ENCODE measurements at places on chromosomes 2 and 18.

GRCh38 chr2:13030606-13031005, 313.9 kb downstream of the TRIB2 start:
- DNase-seq, result no peak

- DNase-seq, result no peak
Observed at GRCh38 chr2:227782804-227783203, 30.8 kb upstream of the CCL20 start.

- no peak for DNase-seq
Observed at GRCh38 chr2:32901313-32901712, 45.4 kb upstream of the LTBP1 start.

DNA sequence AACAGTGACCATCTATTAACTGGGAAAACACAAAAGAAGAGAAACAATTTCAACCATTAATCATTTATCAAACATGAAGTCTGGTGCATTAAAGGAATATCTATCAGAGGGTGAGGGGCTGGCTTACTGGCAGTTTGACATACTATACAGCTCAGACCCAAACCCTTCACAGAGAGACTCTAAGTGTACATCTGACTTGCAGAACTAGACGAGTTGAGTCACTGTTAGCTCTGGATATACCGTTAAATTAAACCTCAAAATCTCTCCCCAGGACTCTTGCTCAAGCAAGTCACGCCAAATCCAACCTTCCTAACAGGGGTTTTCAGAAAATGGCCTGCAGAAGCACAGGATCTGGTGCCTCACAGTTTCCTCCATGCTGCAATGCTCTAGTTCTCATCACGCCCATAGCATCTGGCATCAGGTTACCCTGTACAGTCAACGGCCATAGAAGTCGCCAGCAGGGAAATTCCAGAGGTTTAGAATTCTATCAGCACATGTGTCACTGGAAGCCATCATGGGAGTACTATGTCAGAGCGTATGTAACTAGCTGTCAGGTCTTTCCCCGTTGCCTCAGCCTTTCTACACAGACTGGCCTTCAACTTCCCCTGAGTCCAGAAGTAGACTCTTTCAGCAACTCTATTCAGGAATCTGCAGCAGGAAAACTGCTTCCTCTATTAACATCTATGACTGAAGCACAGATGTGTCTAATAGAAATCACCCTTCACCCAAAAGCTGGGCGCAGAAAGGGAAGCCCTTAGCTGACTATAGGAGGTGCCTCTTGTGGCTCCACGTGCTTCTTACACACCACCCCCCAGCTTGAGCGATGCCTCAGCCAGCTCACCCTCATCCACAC, 9.3 kb downstream of the TGOLN2 start:
- no peak for DNase-seq

DNA sequence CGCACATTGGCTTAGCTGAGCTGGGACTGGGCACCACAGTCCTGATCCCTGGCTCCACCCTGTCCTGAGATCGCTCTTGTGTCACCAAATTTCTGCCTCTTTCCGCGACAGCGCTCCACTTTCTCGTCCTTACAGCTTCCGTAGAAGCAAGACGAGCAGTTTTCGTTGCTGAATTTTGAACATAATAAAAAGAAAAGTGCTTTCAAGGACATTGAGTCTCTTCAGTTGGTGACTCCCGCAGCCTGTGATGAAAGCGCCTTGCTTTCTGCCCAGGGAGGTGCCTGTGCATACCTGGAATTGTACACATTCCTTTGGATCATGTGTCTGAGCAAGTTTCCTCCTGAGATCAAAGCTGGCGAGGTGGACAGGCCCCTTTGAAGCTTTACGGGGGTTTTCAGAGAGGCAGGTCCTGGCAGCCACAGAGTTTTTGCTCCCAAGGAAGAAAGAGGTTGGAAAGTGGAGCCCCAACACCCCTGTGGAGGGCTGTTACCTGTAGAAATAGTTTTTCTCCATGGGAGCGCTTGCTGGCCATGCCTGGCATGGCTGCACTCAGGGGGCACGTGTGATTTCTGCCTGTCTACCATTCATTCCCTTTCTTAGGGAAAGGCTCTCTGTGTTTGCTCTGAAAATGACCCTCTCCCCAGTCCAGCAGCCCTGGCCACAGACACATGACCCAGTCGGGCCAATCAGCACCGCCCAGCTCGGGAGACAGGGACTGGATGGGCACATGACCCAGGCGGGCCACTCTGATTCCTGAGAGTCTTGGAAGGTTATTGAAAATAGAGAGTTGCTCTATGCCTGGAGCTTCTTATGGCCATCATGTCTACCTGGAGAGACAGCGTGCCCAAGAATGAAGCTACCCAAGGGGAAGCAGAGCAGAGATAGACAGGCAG, 115.6 kb upstream of the OTOS start:
- no peak for DNase-seq

- DNase-seq, result peak; percentile 18
Observed at GRCh38 chr2:143176606-143177005, 47.4 kb downstream of the ARHGAP15 start.

DNA sequence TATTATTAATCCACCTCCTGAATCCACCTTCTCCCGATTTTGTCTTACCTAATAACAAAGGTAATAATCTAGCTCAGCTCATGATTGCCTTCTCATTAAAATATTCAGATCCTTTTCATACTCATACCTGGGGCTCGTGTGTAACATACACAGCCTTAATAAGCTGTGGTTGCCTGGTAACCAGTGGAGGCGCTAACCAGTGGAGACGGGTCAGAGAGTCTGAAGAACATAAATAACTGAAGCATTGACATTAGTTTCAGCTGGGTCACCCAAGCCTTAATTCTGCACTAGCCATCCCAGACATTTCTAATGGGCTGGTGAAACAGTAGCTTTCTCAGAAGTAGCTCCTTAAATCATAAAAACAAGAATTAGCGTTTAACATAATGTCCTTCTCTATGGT, 14.8 kb upstream of the DTNA start:
- no peak for DNase-seq

DNA sequence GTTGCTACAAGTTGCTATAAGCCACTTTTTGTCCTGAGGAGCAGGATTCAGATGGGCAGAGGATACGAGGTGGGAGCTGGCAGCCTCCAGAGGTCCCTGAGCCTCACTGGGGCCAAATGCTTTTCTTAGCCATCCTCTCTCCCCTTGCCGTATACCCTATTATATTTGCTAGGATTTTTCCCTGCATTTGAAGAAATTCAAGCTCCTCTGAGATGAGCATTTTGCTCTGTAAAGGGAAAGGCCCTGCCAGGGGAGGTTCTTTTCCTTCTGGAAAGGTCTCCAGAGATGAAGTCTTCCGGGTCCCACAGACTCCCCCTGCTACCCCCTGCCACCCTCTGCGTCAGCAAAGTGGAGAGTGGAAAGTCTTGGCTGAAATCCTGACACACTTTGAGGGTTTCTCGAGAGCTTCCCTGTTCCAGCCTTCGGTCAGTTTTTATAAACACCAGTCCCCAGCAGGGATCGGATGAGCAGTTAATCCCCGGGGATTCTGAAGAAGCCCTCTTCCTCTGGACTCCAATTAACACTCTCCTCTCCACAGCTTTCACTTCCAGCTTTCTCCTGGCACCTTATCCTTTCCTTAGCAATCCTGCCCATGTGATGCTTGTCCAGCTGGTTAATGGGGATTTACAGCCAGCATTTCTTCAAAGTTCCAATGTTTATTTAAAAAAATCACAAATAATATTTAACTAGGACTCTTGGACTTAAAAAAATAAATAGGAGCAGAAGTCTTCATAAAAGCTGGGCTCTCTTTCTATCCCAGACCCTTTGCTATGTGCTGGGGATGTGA, 13.1 kb downstream of the CYRIA start:
- no peak for DNase-seq

DNA sequence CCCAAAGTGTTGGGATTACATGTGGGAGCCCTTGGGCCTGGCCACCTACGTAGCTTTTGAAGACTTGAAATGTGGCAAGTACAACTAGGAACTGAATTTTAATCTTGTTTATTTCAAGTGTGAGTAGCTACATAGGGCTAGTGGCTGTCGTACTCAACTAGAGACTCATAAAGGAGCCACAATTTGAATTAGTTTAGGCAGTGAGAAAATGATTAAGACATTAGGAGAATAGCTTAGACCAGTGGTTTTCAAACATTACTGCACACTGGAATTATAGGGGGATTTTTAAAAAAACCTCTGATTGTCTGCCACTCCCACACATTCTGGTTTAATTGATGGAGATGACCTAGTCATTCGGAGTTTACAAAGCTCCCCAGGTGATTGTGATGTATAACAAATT, 127.1 kb downstream of the FMNL2 start:
- DNase-seq, result no peak

DNA sequence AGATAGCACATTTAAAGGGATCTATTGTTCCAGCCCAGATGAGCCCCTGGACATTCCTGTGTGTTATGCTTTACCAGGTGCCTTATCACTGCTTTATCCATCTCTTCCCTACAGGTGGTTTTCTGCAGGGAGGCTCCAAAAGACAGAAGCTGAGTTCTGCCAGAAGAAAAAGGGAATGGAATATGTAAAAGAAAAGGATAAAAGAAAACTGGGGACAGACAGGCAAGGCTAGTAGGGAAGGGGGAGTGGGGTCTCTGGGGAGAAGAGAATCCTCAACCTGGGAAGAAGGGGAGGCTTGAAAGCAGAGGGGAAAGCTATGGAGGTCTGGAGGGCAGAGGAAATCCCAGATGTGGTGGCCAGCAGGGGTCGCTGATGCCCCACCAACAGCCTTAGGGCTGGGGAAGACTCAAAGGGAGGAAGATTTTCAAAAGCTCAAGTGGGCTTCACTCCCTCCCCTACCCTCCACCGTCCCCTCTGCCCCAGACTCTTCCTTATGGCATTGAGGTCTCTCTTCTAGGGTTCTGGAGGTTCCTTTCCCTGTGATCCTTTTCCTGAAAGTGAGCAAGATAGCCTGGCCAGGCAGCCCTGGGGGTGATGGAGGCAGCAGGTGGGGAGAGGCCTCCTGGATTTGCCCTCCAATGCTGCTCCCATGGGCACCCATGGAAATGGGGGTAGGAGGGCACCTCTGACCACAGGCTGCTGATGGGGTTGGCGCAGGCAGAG, 178.1 kb upstream of the PKDCC start:
- DNase-seq, result peak; percentile 75

DNA sequence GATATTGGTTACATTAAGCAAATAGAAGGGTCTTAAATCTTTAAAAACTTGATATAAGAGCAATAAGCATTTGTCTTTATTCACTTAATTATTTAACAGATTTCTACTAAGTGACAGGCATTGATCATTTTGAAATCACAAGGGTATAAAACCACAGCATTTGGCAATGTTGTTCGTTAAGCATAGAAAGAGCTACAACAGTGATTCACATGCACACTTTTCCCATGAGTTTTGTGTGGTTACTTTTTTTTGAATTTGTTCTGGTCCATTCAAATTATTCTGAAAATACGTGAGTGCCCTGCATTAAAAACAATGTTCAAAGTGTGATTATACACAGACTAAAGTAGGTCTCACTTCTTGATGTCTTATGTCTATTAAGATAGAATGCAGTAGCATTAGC, 52.2 kb downstream of the LYPD6B start:
- no peak for DNase-seq

GRCh38 chr2:16348821-16349515, 316.7 kb downstream of the CYRIA start:
- DNase-seq, result no peak

DNA sequence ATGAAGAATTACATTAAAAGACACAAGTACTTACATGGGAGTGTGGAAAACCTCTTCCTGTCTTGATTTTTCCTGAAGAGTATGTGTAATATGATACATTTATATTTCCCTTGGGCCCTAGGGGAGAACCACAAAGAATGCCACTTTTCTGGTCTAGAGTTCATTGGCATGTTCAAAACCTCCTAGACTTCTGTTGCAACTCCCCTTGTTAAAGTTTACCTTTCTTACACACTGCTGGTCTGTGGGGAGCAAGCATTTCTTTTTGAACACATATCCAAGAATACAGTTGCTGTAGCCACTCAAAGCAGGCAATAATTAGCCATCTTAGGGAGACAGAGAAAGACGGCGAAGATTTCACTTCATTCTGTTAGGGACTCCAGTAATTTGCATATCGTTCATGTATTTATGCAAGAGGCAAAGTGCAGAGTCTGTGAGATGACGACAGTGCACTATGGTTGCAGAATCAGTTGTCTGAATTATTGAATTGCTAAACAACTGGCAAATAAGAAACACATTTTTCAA, 103.5 kb downstream of the NOL4 start:
- DNase-seq, result no peak

- DNase-seq, result no peak
Observed at GRCh38 chr2:25340181-25340921, 1.4 kb downstream of the DNMT3A start.

DNA sequence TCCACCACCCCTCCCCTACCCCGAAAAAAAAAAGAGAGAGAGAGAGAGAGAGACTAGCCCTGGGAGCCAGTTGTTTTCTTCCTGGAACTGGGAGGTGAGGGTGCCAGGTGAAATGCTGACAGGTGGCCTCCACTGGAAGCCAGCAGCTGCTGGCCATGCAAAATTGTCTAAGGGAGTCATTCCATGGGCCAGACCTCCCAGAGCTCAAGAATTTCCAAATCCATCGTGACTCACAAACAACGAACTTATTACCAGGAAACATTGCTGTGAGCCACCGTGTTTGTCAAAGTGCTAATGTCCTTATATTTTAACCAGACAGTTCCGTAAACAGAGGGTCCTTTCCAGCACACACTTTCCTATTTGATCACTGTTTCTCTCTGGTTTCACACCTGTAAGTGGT, 68.5 kb upstream of the PID1 start:
- no peak for DNase-seq

GRCh38 chr2:115161081-115161770, 718.8 kb downstream of the DPP10 start:
- no peak for DNase-seq

DNA sequence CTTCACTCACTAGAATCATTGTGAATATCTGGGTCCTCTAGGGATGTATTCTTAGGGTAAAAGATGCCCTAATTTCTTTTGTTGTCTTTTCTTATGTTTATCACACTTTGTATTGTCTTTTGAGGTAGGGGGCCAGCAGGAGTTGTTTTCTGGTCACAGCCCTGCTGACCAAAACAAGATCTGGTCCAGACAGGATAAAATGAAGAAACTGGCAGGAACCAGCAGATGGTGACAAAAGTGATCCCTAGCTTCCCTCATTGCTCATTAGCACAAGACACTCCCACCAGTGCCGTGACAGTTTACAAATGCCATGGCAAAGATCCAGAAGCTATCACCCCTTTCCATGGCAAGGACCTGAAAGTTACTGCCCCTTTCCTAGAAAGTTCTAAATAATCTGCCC, 81.7 kb upstream of the CCDC85A start:
- DNase-seq, result no peak

GRCh38 chr2:105537466-105537865, 138.6 kb upstream of the FHL2 start:
- DNase-seq, result no peak

DNA sequence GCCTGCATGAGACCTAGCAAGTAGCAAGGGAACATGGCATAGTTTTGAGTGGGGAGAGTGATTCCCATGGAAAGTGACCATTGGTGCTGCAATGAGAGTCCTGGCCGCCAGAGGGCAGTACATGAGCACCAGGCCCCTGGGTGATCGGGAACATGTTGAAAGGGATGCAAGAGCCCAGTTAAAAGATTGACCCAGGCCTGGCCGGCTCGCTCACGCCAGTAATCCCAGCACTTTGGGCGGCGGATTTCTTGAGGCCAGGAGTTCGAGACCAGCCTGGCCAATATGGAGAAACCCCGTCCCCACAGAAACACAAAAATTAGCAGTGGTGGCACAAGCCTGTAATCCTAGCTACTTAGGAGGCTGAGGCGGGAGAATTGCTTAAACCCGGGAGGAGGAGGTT, 22.2 kb downstream of the FAP start:
- peak; percentile 51 for DNase-seq
